HT-29 (cell line): ENCODE measurements at places on chromosomes 5 and 9. TPM values are rescaled to one million over a fixed set of nuclear protein-coding genes. Genes with fewer than 3 reads are reported as not detected.
A peak's percentile ranks its signal among the peaks of the same experiment; 100 is the strongest.

DNA sequence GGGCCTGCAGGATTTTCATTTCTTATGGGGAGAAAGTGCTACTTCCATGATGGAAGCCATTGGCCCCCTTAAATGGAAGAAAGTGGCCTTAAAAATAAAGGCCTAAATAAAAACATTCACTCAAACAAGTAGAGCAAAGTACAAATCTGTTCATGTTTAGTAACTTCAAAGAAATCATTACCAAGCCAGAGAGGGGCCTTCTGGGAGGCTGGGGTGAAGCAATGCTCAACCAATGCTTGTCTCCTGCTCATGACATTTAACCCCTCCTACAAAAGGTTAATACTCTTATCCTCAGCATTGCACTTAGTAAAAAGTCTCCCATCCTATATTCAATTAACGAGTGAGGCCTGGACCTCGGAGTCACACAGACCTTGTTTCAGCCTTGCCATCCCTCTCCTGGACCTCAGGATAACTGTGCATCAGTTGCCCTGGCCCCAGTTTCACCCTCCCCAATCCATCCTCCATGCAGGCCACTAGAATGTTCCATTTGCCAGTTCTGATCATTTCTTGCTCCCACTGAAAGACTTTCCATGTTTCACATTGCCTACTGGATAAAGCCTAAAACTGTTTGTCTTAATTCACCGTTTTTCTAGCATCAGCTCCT, 36.9 kb upstream of the ALDH1B1 start:
- no peak for DNase-seq

DNA sequence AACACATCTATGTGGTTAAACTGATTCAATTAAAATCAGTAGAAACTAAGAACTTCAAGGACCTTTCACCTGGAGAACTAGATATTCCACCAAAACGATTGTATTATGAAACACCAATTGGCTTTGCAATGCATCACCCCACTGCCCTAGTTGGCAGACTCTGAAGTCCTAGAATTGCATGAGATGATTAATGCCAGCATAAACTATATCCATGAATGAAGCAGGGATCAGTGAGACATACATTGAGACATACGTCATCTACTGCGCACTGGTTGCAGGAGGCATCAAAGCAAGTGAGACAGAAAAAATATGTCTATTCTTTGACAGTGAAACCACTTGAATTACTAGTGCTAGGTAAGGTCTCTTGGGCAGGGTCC, 9.7 kb upstream of the ZNF354A start:
- DNase-seq, result no peak

- DNase-seq, result peak; percentile 88
Measured at GRCh38 chr5:176578391-176578808, 29.3 kb downstream of the CDHR2 start.

GRCh38 chr5:73853091-73853490, 227.1 kb downstream of the ARHGEF28 start:
- no peak for DNase-seq

DNA sequence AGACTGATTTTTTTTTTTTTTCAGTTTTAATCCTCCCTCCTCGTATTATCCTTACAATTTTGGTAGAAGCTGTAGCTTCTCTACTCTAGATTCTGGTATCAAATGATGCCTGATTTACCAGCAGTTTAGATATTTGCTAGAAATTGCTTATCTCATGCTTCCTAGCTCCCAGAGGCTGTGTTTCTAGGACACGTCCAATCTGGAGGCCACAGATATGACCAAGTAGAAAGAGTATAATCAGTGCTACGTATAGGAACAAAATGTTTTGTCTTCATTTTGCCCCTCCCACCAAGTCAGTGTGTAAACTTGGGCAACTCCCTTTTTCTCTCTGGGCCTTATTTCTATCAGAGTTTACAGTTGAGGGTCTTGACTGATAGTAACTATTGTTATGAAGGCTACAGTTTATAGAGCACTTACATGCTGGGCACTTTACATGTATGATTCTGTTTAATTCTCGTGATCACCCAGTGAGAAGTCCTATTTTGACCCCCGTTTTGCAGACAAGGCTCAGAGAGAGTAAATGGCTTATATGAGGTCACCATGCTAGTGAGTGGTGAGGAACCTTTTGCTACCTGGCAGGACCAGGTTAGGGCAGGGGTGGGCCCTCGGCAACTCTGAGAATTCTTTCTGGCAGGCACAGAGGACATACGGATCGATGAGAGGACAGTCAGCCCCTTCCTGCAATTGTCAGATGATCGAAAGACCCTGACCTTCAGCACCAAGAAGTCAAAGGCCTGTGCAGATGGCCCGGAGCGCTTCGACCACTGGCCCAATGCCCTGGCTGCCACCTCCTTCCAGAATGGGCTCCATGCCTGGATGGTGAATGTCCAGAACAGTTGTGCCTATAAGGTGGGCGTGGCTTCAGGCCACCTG, 7.6 kb downstream of the HDHD3 start:
- no peak for DNase-seq

DNA sequence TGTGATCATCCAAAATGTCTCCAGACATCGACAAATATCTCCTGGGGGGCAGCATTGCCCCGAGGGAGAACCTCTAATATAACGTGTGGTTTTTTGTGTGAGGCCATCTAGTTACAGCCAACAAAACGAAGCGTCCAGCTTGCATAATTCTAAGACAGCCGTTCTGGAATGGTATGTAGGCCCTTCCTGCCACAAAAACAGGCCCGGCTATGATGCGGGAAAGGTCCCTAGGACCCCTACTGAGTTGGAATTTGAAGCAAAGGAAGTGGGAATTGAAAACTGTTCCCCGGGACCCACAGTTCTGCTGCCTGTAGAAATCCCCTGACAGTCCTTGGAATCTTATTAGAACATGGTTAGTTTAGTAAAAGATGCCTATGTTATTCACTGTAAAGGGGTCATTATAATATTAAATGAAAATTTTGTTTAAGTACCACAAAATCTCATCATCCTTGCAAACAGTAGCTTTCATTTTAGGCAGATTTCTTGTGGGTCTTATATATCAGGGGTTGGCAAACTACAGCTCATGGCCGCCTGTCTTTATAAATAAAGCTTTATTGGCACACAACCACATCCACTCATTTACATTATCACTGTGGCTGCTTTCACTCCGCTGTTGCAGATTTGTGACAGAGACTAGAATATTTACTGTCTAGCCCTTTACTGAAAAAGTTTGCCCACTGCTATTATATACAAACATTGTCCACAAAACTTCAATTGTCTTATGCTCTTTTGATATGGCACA, 70.7 kb downstream of the MSX2 start:
- DNase-seq, result no peak

Gene ROPN1L
- not detected in 2 replicates for total RNA-seq

DNA sequence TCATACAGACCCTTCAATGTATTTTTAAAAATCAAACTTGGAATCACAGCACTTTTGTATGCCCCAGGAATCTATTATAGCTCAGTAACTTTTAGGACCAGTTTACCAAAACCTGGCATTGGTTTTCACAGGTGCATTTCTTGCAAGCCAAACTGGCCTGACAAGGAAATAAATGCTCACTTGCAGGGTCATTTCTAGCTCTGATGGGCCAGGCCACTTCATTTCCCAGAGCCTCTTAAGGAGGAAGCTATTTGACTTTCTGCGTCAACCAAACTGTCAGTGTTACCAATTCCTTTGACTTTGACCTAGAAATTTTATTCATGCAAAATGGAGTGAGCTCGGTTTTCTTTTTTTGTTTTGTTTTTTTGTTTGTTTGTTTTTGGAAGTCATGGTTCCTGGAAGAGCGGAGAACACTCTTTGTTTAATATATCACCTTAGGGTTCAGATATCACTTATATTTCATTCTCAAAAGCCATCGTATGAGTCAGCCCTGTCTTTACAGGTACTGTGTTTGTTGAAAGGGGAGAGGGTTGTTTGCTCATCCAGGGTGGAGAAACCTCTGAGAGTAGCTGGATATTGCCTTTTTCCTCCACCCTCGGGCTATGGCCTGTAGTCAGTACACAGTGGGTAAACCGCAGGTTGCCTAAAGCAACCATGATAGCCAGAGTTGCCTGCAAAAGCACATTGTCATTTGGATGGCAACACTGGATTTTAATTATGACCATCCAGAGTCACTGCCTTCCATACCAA, 58.9 kb downstream of the GNA14 start:
- DNase-seq, result peak; percentile 96

- no peak for DNase-seq
Measured at GRCh38 chr5:1536322-1536845, 12.6 kb upstream of the LPCAT1 start.

Gene ANXA1
- total RNA-seq, result 171 and 192 TPM in 2 replicates

Gene NR2F1
- 19.7 and 24.5 TPM in 2 replicates for total RNA-seq

DNA sequence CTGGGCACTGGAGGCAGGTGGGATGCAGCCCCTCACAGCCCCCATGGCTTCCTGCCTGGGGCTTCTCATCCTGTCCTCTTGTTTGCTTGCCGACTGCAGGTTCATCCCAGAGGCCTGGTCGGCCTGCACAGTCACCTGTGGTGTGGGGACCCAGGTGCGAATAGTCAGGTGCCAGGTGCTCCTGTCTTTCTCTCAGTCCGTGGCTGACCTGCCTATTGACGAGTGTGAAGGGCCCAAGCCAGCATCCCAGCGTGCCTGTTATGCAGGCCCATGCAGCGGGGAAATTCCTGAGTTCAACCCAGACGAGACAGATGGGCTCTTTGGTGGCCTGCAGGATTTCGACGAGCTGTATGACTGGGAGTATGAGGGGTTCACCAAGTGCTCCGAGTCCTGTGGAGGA, 232.7 kb downstream of the ADAMTSL1 start:
- DNase-seq, result no peak

DNA sequence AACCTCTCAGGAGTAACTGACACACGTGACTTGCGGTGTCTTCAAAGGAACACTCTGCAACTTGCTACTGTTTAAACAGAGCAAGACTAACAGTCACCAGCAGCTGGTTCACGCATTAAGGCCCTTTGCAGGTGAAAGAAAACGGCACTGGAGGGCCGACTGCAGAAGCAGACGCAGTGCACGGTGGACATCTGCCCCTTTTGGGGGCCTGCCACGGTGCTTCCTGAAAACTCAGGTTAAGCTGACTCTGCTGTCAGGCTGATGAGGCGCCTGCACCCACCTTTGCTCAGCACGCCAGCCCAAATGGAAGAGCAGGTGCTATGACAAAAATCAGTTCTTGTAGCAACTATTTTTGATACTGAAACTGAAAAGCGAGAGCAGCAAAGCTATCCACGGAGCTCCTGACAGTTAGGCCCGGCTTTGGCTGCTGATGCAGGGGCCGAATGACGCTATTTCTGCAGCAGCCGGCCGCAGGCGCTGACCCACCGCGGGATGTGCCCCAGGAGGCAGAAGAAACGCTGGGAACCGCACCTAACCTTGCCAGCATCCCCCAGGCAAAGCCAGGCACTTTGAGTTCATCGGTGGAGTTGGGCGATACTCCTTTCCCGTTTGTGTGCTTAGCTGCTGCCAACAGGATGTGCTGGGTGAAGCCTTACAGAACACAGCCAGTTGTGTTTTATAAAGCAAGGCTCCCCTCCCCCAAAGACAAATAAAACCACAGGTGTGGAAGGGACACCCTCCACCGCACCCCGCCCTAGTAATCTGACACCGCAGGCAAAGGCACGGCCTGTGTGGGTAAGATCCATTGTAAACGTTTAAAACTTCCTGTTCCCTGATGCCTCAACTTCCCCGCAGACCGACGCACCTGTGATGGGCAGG, 21.1 kb upstream of the TERT start:
- DNase-seq, result peak; percentile 99

Gene LCP2
- total RNA-seq, result not detected in 2 replicates

DNA sequence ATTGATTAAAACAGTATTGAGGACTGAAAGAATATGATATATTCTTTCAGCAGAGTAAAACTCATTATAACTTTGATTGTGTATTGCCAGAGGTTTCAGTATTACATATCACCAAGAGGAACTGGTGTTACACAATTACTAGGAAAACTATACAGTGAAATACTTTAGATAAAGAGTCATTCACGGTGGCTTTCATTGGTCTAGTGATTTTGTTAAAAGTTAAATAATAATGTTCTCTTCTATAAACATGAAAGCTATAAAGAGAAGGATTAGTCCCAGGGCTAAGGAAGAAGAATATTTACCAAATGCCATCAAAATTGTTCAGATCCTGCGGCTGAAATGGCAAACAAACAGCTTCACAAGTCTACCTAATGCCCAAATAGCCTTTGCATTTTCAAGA, 306.2 kb downstream of the SEMA5A start:
- DNase-seq, result no peak

Gene FOXD4
- 0.31 and 0.73 TPM in 2 replicates for total RNA-seq

- DNase-seq, result no peak
Measured at GRCh38 chr5:110916381-110917049, 155.0 kb upstream of the TSLP start.

DNA sequence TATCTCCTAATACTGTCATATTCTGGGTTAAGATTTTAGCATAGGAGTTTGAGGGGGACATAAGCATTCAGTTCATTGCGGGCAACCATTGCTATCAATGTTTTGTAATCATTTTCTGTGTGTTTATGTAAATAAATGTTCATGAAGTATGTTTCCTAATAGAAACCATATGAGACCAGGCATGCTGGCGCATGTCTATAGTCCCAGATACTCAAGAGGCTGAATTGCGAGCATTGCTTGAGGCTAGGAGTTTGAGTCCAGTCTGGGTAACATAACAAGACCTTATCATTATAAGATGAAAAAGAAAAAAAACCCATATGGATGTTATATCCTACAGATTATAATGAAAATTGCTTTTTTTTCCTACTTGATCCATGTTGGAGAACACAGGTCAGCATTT, 91.2 kb downstream of the F2RL2 start:
- DNase-seq, result no peak

- no peak for DNase-seq
Measured at GRCh38 chr9:70511858-70512257, 97.4 kb upstream of the KLF9 start.

Gene ORM1
- total RNA-seq, result not detected in 2 replicates

GRCh38 chr5:76836181-76836580, 13.6 kb upstream of the S100Z start:
- DNase-seq, result no peak

DNA sequence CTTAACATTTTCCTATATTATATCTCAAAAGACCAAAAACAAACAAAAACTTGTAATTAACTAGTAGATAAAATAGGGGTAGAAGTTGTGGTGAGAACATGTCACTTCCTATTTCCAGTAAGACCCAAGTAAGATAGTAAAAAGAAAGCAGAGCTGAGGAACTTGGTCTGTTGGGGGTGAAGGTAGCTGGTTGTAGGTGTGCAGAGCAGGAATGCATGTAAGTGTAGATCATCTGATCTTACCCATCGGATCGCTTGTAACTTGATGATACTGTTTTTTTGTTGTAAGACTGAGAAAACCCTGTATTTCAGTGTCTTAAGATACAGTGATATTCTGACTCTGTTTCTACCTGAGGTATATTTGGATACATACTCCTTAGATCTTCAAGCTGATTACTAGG, 5.7 kb downstream of the SRP19 start:
- DNase-seq, result no peak

GRCh38 chr5:133821311-133821741, 147.1 kb downstream of the C5orf15 start:
- DNase-seq, result no peak

- DNase-seq, result no peak
Measured at GRCh38 chr5:101716941-101717340, 579.1 kb downstream of the SLCO4C1 start.

GRCh38 chr5:33824516-33825195, 67.1 kb downstream of the ADAMTS12 start:
- no peak for DNase-seq

- no peak for DNase-seq
Measured at GRCh38 chr5:153543959-153544470, 53.5 kb downstream of the GRIA1 start.

- no peak for DNase-seq
Measured at GRCh38 chr5:142375944-142376411, 51.2 kb upstream of the SPRY4 start.

Gene GFI1B
- total RNA-seq, result not detected in 2 replicates

GRCh38 chr5:173001229-173001841, 17.8 kb downstream of the ATP6V0E1 start:
- DNase-seq, result no peak
